Posterior vena cava (tissue), 2 donors: ENCODE measurements at places on chromosomes 13 and 19.

- no peak for DNase-seq
These were observed 5.5 kb downstream of the FOSB start for GRCh38 chr19:45473367-45473681.

GRCh38 chr13:47484548-47484947, 516.5 kb downstream of the SUCLA2 start:
- DNase-seq: no peak

- no peak for DNase-seq
These were observed 924.0 kb downstream of the EFNB2 start for GRCh38 chr13:105611424-105611823.

DNA sequence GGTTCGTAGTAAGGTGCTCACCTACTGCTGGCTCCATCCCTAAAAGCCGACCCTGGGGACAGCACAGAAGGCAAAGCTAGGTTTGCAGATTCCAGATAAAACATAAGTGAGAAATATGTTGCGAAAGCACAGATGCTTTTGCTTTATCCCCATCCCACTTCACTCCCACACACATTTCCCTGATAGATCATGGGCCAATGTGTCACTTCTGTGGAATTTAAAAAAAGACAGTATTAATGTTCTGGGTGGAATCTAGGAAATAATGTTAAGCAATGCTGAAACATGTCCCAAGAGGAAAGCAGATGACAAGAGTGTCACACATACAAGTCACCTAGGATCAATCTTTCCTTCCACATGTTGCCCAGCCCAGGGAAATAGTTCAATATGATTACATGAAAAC, 661.0 kb upstream of the MIR17HG start:
- no peak for DNase-seq

DNA sequence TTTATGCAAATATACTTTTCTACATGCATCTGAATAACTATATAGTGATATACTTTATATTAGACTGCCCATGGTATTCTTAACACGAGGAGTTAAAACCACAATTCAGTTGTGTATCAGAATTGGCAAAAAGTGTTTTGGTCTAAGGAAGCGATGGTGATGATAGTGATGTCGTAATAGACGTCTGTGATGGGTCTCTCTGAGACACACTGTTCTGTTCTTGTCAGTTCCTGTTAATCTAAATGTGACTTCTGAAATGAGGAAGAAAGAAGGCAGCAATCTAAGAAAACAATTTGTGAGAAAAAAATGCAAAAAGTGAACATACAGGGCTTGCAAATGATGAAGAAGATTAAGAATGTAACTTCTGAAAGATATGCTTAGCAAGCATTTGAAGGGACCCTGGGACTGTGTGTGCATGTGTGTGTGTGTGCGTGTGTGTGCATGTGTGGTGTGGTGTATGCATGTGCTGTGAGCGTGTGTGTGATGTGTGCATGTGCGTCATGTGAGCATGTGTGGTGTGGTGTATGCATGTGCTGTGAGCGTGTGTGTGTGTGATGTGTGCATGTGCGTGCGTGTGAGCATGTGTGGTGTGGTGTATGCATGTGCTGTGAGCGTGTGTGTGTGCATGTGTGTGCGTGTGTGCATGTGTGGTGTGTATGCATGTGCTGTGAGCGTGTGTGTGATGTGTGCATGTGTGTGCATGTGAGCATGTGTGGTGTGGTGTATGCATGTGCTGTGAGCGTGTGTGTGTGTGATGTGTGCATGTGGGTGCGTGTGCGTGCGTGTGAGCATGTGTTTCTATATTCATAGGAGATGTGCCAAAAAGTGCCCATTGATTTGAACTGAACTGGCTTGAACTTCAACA, 131.8 kb downstream of the IRS2 start:
- no peak for DNase-seq
